ENCODE measurements at places on chromosomes 5 and 9.

DNA sequence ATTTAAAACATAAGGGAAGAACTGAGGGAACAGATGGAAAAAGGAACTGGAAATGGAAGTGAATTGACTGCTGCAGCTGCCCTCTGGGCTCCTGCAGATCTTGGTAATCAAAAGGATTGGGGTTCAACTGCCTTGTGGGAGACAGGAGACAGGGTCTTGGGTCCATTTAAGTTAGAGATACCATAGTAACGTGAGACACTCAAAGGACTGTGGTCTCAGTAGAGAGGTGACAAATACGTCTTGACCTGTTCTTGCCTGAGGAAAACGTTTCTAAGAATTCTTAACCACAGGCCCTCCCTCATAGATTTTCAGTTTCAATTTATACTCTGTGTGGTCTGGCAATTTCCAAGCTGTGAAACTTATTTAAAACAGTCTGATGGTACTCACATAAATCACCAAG lies 100.8 kb upstream of the DHFR start:
- DNase-seq = peak; percentile 34

DNA sequence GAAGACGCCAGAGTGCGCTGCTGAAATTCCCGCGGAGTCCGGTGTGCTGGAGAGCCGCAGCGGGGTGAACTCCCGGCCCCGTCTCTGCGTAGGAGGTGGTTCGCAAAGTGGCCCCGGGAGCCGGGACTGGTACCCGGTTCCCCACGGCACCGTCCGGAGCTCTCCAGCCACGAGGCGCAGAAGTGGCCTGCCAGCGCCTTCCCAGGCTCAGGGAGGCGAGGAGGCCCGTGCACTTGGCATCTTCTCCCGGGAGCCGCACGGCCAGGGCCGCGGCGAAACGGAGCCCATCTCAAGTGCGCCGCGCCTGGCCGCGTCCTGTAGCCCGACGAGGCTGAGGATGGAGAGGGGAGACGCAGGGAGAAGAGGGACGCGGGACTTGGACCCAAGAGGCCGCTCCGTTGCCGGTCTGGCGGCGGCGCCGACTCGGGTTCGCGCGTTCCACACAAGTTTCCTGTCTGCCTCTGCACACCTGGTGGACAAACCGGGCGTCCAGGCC lies 1.1 kb upstream of the IRX1 start:
- DNase-seq = no peak

- no peak for DNase-seq
These were observed 463.2 kb upstream of the ZNF608 start for GRCh38 chr5:125209650-125210049.

GRCh38 chr5:62312674-62313073 lies 6.7 kb downstream of the KIF2A start:
- no peak for DNase-seq

DNA sequence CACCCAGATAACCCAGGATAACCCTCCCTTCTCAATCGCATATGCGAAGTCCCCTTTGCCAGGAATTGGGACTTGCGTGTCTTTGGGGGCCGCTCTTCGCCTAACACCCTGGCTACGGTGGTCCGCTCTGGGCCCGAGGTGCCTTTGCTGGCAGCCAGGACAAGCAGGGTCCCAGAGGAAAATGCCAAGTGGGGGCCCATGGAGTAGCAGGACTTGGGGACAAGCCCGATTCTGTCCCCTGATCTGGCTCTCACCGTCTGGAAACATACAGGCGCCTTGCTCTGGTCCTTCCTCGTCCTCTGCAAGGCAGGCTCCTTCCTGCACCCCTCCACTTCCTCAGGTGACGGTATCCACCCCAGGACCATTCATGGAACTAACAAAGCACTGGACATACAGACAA lies 78.1 kb upstream of the UNC5A start:
- no peak for DNase-seq

GRCh38 chr5:139884734-139885133 lies 89.1 kb downstream of the PSD2 start:
- DNase-seq = no peak

GRCh38 chr5:157558041-157558595 lies 17.5 kb downstream of the ADAM19 start:
- no peak for DNase-seq

DNA sequence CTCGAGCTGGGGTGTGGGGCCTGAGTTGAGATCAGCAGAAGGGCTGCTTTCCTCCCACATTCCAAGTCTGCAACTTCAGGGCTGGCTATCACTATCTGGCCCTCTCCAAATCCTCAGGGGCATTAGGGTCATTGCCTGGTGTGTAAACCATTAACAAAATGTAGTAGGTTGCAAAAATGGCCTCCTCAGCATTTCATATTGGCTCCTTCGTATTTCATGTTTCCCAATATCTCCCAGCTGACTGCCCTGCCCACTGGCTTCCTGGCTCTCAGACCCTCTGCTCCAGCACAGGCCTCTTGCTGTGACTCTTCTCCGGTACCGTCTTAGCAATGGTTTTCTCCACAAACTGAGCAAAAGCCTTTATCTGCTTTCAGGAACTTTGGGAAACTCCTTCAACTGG lies 113.8 kb downstream of the GADD45G start:
- DNase-seq = no peak

DNA sequence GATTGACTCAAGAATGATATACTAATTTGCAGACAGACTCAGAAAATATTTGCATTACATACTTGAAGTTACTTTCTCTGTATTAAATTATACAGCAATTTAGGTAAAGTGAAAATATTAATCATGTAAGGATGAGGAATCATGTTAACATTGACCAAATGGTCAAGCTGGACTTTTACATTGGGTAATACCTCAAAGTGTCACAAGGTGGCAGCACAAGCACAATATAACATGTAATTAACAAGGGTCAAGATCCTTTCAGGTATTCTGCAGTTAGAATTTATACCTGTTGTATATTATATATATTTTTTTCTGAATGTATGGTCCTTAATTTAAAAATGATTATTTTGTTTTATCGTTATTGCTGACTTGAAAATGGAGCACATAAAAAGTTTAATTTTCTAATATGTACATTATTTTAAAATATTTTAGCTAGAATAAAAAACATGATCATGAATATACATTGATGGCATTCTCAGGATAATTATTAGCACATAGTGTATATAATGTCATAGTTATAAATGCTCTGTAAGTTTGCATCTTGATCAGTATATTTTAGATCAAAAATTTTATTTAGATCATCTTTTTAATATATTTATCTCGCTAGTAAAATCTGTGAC lies 8.6 kb downstream of the HAPLN1 start:
- DNase-seq = peak; percentile 52

GRCh38 chr9:136827794-136828473 lies 14.3 kb upstream of the AJM1 start:
- DNase-seq = no peak

DNA sequence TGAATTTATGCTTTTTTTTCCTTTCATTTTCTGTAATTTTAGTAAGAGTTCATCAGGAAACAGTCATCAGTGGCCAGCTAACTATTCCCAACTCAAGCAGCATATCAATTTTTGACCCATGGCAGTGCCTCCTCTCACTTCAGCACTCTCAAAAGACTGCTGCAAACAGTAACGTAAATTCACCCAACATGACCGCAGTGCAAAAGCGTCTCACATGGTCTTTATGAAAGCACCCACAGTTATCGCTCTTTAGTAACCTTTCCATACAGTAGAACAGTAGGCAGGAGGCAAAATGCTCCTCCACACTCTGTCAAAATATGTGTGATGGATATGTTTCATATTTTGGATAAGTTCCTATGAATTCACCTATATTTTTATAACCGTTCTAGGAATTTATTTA lies 48.6 kb downstream of the PARP8 start:
- DNase-seq = no peak

DNA sequence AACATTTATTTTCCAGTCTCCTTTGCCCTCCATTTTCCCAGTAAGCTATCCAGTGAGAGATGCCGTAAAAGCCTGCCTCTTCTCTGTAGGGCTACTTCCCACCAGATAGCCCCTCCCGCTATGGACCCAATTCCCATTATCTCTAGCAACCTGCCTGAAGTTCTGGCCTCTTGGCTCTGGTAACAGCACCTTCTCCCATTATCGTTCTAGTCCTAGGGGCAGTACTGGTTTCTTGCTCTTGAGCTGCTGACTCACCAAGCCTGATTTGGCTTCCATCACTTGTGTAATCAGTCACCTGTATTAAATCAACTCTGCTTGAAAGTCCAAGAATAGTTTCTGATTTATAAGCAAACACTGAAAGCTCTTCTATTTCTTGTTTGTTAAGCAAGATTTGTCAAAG lies 42.8 kb upstream of the PARP8 start:
- DNase-seq = no peak

- DNase-seq = no peak
These were observed 38.3 kb upstream of the KCNV2 start for GRCh38 chr9:2679011-2679410.

DNA sequence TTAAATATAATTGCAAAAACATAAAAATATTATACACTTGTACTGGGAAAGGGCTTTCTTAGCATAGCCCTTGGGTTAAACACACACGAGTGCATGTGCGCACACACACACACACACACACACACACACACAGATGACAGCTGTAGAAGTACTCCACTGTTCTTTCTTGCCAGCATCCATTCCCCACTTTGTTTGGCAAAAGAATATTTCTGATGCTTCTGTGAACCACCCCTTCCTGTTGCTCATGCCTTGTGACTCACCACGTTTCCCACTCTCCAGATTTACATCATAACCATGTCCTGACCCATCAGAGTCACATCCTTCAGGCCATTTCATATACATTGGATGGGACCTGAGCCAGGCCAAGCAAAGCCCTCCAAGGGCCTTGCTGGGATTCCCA lies 280.1 kb downstream of the DNAH5 start:
- DNase-seq = no peak

- DNase-seq = no peak
These were observed 766.8 kb downstream of the TLE1 start for GRCh38 chr9:80922544-80922943.

- no peak for DNase-seq
These were observed 233.1 kb downstream of the GADD45G start for GRCh38 chr9:89837934-89838310.

- no peak for DNase-seq
These were observed 152.7 kb downstream of the COL23A1 start for GRCh38 chr5:178437386-178438075.

DNA sequence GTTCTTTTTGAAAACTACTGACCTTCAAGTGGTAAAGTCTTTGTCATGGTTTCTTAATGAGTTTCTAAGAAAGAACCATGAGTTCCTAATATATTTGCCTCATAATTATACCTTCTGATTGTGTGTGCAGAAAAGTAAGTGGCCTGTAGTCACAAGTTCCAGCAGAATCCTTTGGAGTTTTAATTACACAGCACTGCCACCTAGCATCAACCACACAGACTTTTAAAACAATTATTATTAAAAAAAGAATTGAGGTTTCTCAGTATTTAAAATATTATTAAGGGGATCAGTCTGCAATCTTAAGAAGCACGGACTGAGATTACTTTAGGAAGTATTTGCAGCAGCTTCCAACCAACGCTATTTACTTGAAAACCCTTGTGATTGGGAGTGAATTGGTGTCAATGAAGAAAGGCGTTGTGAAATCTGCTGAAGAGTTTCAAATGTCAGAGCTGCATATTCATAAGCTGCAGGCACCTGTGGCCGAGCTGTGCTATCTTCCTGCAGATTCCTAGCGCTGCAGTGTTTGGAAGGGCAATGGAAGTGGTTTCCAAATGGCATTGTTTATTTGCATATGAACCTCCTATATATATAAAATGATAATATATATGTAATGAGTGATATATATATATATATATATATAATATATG lies 1074.2 kb upstream of the WWC1 start:
- DNase-seq = no peak

DNA sequence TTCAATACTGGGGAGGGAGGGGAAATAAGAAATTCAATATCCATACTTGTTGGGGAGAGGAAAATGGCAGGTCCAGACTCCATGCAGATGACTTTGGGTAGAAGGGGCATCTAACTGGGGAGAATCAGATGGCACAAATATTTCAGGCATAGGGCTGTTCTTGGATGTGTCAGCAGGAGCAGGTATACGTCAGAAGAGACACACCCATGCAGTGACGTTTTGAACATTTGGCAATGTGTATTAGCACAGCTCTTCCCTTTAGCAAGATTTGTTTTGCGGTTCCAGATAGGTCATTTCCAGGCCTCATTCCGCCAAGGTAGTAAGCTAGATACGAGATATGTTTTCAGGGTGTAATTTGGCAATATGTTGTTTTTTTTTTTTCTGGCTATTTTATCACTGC lies 187.2 kb upstream of the CDH10 start:
- no peak for DNase-seq

DNA sequence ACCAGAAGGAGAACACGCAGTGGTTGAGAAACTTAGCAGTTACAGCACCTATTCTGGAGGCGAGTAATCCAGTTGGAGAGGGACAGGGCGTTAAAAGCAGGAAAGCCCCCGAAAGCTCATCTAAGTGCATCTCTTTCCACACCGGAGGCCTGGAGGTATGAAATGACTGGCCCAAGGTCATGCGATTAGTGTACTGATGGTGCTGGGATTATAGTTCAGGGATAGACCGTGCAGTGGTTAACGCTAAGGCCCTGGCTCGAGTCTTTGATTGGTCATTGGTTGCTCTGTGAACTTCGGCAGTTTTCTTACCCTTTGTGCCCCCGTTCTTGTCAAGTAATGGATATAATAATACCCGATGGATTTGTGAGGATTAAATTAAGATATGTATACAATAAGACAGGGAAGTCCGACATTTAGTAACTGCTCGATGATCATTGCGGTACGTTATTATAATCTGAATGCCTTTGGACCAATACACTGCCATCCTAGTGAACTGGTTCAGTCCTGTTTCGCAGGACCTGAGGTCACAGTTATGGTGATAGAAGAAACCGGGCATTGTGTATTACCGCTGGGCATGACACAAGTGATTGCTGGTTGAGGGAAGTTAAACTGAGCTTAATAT lies 960 bp downstream of the CANX start:
- peak; percentile 60 for DNase-seq

DNA sequence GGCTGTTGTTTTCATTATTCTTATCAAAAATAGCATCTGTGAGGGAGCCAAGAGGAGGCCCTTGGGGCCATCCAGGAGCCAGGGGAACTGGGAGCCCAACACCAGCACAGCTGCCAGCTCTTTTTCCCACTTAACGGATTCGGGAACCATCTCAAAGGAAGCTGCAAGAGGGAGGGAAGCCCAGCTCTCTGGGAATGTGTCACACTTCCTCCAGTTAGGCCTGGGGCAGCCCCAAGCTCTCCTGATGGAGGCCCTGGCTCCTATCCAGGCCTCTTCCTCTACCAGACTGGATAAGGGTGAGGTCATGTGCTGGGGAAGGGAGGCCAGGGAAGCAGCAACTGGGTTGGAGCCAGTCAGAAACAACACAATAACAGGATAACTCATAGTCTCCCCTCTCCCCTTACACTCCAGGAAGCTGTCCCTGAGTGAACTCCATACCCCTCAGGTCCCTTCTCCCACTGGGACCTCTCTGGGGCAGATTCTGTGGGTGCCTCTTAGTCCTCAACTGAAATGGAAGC lies 12.7 kb downstream of the CSF2 start:
- DNase-seq = no peak

DNA sequence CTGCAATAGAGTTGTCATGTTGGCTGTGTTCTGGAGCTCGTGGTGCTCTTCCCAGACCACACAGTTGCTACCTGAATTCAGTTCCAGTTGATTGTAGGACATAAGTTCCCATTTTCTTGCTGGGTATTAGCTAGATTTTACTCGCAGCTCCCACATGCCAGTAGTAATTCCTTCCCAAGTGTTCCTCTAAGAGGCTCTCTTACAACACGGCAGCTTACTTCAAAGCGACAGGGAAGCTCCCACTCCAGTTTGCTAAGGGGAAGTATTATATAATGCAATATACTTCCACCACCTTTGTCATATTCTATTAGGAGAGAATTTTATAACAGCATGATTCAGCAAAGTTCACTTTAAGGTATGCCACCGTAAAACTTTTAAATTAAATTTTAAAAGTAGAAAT lies 623.0 kb downstream of the SLCO4C1 start:
- no peak for DNase-seq

GRCh38 chr5:108523360-108523759 lies 141.5 kb upstream of the FBXL17 start:
- no peak for DNase-seq
